Skeletal muscle cell (primary cell): ENCODE measurements at places on chromosomes 2 and 18.

DNA sequence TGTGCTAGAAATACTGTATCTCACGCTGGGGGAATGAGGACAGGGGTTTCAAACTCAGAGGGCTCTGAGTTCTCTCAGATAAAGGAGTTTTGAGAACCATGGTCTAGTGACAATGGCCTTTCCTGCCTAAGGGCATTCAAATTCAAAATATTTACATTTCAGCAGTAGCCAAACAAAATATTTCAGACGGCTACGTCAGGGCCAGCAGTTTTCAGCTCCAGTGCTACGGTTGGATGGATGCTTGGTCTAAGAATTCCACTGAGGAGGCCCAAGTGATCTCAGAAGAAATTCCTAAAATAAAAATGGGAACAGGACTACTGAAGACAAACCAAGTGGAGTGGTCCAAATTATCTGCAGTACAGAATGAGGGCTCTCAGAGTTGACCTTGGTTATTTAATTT lies 41.1 kb upstream of the SCG2 start:
- DNase-seq, result no peak

DNA sequence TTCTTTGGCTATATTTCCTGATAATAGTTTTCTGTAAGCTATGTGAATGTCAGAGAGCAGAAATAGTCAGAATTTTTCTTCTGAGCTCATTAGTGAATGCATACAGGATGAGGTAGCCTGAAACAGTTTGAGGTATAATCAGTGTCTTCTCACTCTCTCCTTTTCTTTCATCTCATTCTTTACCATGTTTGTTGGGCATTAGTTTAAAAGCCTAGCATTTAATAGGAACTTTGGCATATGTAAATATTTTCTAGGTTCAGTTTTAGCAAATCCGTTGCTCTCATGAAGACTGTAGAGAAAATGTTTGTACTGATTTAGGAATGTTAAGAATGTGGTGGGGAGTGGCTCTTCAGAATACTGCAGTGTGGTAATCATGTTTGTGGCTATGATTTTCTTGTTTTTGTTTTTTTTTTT lies 119.4 kb downstream of the PARD3B start:
- no peak for DNase-seq

- no peak for DNase-seq
These were observed 789.8 kb upstream of the FSHR start for GRCh38 chr2:49943944-49944778.

- DNase-seq, result no peak
These were observed 47.0 kb downstream of the ZNF407 start for GRCh38 chr18:74644713-74645112.

DNA sequence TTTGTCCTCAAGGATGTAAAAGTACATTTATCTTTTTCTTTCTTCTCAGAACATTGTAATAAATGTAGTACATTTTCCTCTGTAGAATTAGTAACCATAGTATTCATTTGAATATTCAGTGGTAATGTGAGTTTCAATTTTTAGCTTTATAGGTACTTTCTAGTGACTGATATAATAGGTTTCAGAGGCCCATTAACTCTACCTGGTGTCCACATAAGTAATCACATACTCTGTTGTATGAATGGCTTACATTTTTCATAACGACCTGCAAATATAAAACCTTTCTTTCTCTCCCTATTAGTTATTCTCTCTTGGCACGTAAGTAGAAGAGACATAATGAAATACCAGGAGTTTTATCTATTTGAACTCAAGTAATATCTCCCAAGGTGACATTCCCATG lies 1017.6 kb downstream of the DPP10 start:
- no peak for DNase-seq

- DNase-seq, result no peak
These were observed 3.0 kb upstream of the GCG start for GRCh38 chr2:162155093-162155492.

- no peak for DNase-seq
These were observed 130.8 kb downstream of the UPP2 start for GRCh38 chr2:158232476-158232875.

DNA sequence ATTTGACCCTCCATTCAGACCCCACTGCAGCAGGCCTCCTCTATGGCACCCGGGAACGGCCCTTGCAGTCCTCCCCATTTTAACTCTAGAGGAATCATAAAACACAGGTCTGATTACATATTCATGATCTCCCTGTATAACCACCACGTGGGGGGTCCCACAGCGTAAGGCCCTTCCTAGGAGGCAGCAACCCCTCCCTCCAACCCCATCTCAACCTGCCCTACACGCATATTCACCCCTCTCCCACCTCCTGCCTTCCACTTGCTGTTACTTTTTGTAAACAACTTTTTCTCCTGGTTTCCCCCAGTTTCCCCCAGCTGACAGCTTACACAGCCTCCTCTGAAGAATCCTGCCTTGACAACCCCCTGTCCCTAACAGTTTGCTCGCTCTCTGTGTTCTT lies 85.1 kb upstream of the FOXI3 start:
- DNase-seq, result no peak

DNA sequence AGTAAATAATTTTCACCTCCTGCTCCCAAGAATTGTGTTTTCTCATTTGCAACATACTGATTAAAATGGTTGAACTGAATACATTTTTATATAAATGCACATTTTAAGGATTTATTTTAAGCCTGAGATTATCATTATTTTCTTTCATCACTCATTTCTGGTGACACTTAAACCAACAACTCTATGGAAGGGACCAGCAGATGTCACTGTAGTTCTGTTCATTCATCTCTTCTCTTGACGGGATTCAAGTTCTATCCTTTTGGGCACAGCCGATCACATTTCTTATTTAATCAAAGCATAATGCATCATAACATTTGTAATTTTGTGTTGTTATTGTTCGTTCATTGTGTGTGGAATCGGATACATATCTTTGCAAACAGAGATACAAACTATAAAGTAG lies 417.9 kb downstream of the HRH4 start:
- no peak for DNase-seq

- DNase-seq, result no peak
These were observed 36.2 kb upstream of the BMP10 start for GRCh38 chr2:68907232-68907919.

GRCh38 chr18:76991021-76991688 lies 141.4 kb downstream of the MBP start:
- no peak for DNase-seq

GRCh38 chr18:37534627-37535026 lies 31.0 kb downstream of the CELF4 start:
- no peak for DNase-seq

DNA sequence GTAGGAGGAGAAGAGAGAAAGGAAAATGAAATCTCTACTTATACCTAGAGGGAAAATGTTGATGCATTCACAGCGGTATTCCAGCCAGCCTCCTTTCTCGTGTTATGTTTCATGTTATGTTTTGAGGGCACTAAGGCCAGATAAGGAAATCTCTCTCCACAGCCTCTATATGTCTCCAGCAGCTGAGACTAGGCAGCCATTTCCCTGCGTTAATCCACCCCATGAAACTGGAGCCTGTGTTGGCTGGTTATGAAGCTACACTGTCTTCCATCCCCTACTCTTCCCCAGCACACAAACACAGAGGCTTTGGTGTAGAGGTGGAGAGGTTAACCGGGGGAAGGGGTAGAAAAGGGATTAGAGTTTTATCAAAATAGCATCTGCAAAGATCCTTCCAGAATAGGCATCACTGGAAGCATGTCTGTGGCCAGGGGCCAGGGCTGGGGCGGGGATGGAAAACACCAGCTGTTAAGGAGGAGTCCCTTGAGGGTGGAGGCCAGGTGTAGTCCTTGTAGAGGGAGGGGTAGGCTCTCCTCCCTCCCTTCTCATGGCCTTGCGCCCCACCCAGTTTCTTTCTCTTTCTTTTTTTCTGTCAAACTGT lies 100.9 kb upstream of the TNP1 start:
- no peak for DNase-seq

- no peak for DNase-seq
These were observed 46.3 kb upstream of the DARS1 start for GRCh38 chr2:136031711-136032110.

- no peak for DNase-seq
These were observed 107.7 kb upstream of the PPP1CB start for GRCh38 chr2:28643911-28644334.
